Dermis blood vessel endothelial cell (primary cell): ENCODE measurements at places on chromosomes 12 and 14.

GRCh38 chr12:131094831-131095805, 141.4 kb downstream of the ADGRD1 start:
- no peak for DNase-seq

GRCh38 chr12:18747895-18748294, 10.0 kb downstream of the CAPZA3 start:
- no peak for DNase-seq

DNA sequence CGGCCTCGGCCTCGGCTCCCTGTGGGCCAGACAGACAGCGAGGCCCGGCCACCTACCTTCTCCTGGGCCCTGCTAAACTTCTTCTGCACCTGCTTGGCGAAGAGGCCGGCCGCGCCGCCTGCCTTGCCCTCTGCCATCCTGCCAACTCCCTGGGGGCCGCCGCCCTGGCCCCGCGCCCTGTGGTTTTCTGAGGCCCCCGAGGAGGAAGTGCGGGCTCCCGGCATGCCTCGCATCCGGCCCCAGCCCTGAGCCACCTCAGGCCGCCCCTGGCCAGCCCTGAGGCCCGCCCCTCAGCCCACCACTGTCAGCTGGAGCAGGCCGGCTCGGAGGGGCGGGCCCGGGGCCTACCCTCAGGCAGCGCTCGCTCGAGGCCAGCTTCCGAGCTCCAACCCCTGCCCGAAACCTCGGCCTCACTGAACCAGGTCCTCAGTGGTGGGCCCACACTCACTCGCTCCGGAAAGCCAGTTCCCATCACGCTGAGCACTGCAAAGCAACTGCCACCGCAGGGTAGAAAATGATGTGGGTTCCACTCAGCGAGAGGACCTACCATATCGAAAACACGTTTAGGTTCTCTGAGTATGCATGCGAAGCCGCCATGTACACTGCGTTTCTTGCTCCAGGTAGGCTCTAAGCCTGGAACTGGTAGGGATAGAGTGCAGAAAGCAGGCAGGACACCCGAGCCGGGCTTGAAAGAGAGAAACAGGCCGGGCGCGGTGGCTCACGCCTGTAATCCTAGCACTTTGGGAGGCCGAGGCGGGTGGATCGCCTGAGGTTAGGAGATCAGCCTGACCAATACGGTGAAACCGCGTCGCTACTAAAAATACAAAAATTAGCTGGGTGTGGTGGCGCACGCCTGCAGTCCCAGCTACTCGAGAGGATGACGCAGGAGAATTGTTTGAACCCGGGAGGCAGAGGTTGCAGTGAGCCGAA, at the start of gene BIN2:
BIN2 (minus strand) TSS at position 209 of the 930 bp plus-strand sequence; CDS start at position 137, 72 bp downstream.
- DNase-seq = no peak

DNA sequence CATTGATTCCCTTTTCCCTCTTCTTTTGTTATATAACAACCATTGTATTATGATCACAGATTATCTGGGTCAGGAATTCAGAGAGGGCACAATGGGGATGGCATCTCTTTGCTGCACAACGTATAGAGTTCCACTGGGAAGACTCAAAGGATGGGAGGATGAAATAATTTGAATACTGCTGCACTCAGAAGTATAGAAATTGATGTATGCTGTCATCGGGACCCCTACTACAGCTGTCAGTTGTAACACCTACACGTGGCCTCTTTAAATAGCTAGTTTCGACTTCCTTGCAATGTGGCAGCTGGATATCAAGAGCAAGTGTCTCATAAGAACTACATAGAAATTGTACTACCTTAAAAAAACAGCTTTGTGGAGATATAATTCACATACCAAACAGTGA, 408.1 kb downstream of the PDZRN4 start:
- no peak for DNase-seq

DNA sequence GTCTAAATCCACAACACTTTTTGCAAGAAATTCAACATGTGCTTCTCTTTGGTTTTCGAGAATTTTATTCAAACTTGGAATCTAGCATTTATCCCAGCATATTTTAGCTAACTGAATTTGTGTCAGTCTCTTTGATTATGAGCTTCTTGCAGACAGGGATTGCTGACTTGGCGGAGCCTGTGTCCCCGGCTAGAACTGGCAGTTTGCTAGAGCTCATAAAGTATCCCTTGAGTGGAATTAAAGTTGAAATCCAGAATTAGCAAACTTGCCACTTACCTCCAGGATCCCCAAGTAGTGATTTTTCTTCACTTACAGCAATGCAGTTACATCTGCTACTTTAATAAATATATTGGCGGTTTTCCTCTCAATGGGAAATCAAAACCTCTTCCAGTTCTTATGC, 306.9 kb downstream of the AACS start:
- no peak for DNase-seq

DNA sequence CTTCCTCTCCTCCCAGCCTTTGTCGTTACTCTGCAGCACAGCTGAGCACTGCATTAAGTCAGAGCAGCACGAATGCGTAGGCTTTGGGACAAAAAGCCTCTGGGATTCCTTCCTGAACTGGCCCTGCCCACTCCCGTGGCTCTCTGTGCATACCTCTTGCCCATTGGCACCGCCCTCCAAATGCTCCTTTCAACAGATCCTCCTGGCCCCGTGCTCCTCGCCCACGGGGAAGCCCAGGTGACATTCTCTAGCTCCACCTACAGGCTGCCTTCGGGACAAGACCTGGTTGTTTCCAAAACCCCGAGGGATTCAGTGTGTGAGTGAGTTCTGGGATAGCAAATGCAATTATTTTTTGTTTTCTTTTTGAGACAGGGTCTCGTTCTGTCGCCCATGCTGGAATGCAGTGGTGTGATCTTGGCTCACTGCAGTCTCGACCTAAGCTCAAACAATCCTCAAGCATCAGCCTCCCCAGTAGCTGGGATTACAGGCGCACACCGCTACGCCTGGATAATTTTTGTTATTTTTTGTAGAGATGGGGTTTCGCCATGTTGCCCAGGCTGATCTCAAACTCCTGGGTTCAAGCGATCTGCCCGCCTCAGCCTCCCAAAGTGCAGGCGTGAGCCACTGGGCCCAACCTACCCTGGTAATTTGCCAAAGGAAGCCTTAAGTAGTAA, 17.9 kb upstream of the TDRD9 start:
- DNase-seq = peak; percentile 88

GRCh38 chr12:52280319-52280795, 5.9 kb downstream of the KRT86 start:
- peak; percentile 33 for DNase-seq

- no peak for DNase-seq
Measured at GRCh38 chr12:86015026-86015425, 140.9 kb downstream of the NTS start.

DNA sequence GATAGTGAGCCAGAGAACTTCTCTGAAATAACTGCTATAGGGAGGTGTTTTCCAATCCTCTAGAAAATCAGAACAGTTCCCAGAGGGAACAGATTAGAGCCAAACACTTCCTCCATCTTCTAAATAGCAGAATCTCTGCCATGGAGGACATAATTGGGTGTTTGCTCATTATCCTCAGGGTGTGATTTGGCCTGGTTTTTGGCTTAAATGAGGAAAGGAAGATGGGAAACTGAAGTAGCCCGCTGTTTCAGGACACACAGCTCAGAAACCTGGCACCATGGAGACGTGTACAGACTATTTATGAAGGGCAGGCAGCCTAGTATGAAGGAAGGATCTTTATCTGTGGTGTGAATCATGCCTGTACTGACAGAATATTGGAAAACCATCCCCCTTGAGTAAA, 231.7 kb upstream of the PRKD1 start:
- DNase-seq = no peak
